ENCODE measurements at places on chromosomes 7 and 10.

DNA sequence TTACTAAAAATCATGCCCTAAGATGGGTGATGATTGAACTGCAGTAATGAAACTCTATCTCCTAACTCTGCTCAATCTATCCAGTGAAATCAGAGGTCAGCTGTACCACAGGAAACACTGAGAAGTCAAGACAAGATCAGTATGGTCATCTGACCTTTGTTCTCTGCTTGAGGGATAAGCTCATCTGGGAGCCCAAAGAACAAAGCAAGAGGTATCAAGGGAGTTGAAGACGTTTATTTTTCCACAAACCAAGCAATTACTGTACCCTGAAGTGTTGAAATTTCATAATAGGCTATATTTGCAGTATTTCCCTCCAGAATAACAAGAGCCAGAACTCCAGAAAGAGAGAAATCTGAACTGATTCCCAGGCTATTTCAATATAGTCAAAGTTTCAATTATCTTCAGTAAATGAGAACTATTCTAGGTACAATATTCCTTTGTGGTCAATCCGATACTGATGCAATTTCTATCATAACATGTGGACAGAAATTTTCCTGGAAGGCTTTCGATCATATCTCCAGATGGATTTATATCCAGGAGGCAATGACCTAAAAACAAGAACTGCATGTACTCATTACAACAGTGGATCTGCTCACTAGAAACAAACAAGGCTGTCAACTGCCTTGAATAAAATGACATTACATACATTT, 345.3 kb downstream of the TNS3 start:
- DNase-seq: no peak

DNA sequence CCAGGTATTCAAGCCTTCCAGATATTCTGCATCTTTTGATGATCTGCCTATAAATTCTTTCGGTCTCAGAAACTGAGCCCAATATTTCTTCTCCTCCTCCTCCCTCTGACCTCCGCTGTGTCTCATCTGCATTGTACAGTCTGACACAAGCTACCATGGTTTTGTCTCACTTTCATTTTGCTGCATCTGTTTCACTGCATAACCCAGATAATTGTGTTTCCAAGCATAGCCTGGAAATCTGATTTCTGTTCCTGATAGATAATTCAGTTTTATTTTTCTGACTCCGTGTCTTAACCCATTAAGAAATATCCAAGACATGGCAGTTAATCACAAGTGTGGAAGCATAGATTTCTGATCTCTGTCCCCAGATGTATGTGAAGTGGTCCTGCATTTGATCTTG, 374.2 kb upstream of the SEMA3A start:
- DNase-seq: no peak

GRCh38 chr7:53611043-53611442, 575.6 kb downstream of the POM121L12 start:
- no peak for DNase-seq

DNA sequence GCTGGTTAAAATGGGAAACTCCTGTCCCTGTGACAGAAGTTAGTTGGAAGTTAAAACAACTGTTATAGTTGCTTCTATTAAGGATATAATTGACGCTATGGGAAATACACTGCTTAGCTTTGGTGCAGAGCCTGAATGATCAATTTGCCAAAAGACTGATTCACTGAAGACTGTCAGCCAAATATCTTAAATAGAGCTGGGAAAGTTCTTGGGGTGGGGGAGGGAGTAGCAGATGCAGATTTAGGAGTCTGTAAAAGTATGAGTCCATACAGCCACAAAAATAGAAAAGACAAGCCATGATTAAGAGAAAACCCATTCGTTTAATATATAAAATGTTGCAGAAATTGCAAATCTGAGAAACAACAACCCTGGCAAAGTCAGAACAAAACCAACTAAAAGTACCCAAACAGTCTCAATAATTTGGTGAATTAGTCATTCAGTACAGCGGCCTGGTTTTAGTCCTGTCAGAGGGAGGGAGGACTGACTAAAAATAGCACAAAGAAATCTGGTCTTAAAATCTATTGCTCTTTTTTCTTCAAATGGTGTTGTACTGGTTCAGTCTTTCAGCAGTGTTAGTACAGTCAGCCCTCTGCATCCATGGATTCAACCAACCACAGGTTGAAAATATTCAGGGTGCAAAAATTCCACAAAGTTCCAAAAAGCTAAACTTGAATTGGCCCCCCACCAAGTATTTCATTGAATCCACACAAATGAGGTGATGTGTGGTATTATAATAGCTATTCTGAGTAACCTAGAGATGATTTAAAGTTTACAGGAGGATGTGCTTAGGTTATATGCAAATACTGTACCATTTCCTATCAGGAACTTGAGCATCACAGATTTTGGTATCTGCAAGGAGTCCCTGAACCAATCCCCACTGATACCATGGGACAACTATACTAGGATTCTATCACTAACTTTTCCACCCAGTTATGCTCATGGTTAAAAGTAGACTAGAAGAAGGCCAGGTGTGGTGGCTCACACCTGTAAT, 30.0 kb downstream of the STK17A start:
- no peak for DNase-seq

DNA sequence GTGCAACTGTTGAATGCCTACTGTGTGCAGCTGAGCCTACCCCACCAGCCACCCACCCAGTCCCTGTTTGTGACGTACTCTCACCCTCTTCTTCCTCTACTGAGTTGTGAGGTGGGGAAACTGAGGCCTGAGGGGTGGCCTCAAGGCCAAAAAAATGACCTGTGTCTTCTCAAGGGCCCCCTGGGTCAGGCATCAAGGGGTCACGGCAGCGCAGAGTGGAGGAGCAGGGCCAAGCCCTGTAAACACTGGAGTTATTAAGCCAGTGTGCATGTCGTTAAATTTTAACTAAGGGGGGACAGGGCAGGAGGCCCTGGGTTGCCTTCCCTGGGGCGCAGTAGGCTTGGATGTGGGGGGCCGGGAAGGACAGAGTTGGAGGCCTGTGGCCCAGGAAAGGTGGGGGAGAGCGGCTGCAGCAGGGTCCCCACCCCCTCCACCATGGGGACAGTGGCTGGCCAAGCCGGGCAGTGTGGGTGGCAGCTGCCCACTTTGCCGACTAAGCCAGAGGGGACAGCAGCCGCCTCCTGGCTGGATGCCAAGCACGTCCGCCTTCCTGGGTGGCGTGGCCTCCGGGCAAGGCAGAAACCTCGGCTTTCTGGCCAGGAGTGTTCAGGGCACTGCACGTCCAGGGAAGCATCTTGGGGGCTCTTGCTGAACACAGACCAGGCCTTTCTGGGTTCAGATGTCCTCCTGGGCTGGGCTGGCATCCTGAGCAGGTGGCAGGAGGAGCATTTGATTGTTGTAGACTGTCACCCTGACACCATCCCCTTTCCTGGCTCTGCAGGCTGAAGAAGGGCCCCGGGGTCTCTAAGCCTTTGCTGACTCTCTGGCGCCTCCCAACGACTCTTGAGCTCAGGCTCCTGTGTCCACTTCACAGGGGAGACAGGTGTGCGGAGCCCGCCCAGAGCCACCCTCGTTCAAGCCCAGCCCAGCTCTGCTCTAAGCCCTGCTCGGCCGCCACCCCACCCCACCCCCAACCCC, 1.9 kb downstream of the SLC29A4 start:
- no peak for DNase-seq

GRCh38 chr10:71584902-71585563, 134.5 kb downstream of the C10orf105 start:
- DNase-seq: no peak

DNA sequence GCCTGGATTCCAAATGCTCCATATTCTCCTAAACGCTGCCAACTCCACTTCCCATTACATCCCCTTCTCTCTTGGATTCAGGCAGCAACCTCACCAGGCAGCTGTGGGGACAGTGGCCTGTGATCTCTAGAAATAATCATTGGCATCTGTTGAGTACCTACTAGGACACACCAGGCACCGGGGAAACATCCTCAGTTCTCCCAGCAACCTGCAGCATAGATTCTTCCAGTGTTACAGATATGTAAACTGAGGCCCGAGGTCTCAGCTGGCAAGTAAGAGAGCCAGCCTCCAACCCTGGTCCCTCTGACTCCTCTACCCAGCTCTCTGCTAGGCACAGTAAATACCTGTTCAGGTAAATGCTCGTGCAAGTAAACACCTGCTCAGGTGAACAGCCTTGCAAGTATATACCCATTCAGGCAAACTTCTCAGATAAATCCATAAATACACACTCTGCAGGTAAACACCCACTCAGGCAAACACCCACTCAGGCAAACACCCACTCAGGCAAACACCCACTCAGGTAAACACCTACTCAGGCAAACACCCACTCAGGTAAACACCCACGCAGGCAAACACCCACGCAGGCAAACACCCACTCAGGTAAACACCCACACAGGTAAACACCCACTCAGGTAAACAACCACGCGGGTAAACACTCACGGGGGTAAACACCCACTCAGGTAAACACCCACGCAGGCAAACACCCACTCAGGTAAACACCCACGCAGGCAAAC, 18.7 kb downstream of the ASB13 start:
- DNase-seq: no peak

- no peak for DNase-seq
Observed at GRCh38 chr7:51591223-51591622, 274.6 kb upstream of the COBL start.

DNA sequence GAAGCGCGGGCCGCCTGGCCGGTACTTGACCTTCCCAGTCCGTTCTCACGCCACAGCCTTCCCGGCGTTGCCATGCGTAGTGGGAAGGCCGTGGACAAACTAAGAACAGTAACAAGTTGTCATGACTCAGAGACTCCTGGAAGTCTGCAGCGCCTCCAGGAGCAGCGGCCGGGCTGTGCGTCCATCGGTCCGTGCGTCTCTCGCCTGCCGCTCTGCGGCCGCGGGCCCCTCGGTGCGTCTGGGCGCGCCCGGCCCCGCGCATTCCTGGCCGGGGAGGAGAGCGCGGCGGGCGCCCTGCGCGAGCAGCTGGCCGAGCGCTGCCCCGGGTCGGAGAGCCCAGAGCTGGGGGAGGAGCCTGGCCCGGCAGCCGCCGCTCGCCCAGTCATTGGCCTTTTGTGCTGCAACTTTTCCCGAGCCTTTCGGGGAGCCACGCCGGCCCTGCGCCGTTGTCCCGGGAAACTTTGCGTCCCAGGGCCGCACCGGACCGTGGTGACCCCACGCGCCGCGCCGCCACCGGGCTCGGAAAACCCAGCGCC, 123.7 kb downstream of the TACC2 start:
- no peak for DNase-seq

DNA sequence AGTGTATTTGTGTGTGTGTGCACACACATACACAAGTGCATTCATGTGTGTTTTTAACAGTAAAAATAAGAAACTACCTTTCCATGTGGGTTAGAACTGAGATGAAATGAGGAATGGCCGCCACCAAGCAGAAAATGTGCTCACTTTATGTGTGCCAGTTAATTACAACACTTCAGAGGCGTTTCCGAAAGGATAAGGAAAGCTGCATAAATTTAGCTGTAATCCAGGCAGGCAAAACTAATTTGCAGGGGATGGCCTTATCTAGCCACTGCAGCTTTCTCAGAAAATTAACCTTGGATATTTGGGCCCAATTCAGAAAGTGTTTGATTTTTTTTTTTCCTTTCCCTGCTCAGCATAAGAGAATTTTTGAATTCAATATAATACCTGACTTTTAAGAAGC, 328.8 kb upstream of the PHF14 start:
- DNase-seq: no peak

GRCh38 chr7:158382363-158383254, 205.0 kb downstream of the PTPRN2 start:
- no peak for DNase-seq

- no peak for DNase-seq
Observed at GRCh38 chr10:7288060-7288690, 122.7 kb downstream of the SFMBT2 start.
